ENCODE measurements at places on chromosomes 1 and 21.

DNA sequence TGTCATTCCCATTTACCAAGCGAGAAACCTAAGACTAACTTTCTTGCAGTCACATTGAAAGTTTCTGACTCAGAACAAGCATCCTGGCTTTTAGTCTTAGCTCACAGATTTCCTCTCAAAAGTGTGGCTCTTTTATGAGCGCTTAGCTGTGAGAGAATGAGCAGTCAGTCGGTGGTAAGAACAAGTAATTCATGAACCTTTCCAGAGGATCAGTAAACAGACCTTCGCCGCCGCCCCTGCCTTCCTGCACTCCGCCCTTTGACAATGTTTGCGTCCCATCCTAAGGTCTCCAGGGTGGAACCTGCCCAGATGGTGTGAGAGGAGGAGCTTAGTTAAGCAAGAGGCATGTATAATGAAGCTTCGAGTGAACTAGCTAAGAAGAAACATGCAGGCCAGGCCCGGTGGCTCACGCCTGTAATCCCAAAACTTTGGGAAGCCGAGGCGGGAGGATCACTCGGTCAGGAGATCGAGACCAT lies 142.4 kb downstream of the GLUL start:
- DNase-seq: no peak

GRCh38 chr1:19151537-19151936 lies 58.5 kb downstream of the UBR4 start:
- no peak for DNase-seq

DNA sequence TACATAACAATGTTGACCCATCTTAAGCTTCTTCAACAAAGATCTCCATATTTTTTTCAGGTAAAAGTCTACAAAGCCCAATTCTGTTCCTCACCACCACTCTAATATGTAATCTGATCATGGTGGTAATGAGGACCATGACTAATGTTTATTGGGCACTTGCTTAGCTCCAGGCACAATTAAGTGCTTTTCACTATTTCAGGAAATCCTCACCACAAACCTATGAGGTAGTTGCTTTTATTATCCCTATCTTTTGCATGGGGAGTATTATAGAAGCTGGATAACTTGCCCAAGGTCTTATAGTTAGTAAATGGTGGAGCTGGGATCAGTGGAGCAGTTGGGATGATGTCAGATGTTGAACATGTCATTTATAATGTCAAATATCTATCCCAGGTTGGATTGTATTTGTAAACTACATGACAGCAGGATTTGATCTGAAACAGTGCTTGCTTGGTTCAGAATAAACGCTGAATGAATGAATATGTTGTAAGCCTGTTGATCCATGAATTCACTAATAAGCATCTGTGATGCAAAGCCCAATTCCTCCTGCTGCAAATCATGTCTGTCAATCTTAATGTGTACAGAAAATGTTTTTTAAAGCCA lies 283.3 kb upstream of the ST6GALNAC5 start:
- DNase-seq: no peak

GRCh38 chr1:226979115-226979516 lies 39.0 kb downstream of the COQ8A start:
- no peak for DNase-seq

GRCh38 chr1:205077158-205077933 lies 6.9 kb downstream of the TMEM81 start:
- DNase-seq: no peak

DNA sequence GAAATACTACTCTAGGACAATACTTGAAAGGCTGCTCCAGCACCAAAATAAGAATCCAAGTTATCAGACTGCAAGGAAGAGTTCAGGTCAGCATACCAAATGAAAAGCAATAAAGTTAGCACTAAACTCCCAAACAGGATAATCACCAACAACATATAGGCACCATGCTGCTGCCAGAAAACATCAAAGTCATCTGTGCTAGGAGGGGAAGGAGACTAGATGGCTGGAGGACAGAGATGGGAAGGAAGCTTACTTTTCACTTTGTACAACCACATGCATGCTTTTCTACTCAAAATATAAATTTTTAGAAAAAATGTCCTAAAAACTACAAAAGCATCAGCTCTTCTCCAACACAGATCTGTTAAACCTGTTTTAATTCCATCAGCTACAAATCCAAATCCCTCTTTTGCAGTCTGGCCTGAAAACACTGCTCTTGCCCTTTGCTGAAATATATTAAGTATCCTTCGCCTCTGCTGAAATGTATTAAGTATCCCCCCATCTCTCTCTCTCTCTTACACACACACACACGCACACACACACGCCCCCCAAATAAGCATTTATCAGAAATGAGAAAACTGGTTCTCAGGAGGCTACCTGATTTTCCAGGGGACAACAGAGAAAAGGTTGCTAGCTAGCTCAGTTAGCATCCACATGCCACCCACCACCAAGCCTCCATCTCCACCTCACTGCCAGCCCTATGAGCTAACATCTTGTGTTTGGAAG lies 1.5 kb downstream of the GATAD2B start:
- DNase-seq: no peak

- no peak for DNase-seq
Observed at GRCh38 chr1:1721201-1721600, 3.0 kb downstream of the CDK11A start.

DNA sequence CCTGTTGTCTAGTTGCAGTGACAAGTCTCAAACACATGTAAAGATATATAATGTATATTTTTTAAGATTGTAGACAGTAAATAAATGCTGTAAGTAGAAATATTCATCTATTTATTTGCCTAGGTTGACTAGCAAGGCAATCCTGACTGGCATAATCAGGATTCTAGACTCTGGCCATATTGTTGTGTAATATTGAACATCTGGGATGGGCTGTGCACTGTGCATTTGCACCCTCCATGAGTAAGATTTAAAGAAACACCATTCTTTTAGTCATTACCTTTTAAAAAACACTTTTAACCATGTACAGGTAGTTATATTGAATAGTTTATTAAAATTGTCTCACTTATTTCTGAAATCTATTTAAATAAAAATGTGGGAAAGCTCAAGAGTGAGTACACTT lies 32.4 kb downstream of the RASAL2 start:
- DNase-seq: no peak

DNA sequence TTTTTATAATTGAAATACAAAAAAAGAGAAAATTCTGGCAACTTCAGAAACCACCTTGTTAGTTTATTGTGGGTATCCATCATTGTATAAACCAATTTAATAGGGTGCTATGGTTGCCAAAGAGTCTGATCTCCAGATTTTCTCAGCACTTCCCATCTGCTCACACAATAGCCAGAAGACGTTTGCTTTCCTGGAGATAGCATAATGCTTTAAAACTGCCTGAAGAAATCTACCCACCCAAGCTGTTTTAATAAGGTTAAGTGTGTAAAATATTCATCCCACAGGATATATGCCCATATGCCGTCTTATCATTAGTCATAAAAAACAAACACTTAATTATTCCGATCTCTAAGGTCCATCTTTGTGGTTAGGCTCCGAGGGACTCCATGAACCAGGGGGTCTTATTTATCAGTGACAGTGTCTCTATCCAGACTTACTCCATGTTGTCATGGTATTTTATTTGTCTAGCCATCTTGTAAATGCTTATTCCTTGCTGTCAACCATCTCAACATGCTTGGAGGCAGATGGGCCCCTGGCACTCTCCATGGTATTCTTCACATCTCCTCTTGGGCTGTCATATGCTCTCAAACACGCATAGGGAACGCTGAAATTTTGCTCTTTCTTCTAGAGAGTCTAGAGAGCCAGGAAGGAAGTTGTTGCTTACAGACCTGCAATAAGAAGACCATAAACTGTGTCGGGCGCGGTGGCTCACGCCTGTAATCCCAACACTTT lies 58.5 kb downstream of the MAP10 start:
- DNase-seq: no peak

DNA sequence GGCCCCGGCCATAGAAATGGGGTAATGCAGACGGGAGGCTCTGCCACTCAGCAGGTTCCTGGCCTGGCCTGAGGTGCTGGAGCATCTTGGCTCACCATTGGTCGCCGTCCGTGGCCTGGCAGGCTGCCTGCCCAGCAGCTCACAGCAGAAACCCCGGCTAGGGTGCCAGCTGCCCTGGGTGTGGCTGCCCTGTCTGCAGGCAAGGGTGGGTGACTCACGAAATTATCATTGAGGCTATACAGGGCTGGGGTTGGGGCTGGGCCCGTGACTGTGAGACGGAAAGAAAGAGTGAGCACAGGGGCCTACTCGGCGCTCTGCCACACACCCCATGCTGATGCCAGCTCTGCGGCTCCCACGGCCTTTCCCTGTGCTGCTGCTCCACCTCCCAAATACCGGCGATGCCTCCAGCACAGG lies 8.0 kb upstream of the PKP1 start:
- peak; percentile 91 for DNase-seq

- DNase-seq: no peak
Observed at GRCh38 chr1:67285780-67286488, 21.7 kb upstream of the IL12RB2 start.

DNA sequence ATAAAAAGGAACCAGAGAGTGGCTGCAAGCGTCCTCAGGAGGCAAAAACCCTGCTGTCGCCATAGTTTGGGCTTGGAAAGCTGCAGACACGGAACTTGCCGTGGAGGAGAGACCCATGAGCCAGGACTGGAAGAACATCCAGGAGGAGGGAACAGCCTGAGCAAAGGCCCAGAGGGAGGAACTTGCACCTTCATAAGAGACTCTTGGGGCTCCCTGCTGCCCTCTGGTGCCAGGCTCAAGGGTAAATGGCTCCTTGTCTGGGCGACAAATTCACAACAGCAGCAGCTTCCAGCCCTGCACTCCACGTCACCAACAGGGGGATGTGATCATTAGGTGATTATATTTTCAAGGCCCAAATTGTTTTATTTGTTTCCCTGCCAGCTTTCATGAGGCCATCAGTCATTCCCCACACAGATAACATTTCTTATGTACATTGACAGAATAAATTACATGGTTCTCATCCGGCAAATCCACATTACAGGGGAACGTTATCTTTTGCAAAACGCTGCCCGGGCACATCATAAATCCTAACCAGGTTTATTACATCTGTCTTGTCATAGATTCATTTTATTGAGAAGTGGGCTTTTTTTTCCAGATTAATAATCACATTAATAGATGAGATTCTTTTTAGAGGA lies 143.0 kb upstream of the GRIK3 start:
- DNase-seq: peak; percentile 23

GRCh38 chr1:46464915-46465314 lies 24.7 kb upstream of the DMBX1 start:
- no peak for DNase-seq

DNA sequence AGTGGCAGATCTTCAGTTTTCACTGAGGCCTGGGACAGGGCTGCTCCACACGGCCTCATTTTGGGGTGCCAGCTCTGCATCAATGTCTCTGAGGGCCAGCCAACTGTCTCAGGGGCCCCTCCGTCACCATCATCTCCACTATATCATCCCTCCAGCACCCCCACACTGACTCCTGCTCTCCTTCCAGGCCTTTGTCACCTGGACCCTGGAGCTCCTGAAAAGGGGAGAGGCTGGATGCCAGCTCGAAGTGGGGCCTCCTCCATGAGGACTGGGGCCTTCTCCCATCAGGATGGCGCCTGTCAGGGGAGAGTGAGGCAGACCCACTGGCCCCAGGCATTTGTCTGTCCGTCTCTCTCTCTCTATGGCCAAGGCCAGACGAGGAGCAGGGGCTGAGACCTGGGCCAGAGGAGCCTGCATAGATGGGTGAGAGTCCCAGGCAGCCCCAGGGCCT lies 44.7 kb upstream of the LRP8 start:
- no peak for DNase-seq

DNA sequence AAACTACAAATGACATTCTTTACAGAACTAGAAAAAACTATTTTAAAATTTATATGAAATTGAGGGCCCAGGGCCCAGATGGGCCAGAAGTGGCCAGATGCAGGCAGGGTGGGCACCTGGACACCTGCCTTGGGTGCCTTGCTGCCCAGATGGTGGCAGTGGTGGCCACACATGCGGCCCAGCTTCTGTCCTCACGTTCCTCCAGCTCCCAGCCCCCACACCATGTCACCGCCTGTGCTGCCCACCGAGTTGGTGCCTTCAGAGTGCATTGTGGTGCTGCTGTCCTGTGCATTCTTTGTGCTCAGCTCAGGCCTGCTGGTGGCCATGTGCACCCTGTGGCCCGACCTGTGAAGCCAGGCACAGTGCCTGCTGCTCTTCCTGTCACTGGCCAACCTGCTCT lies 216.8 kb upstream of the CXADR start:
- no peak for DNase-seq

DNA sequence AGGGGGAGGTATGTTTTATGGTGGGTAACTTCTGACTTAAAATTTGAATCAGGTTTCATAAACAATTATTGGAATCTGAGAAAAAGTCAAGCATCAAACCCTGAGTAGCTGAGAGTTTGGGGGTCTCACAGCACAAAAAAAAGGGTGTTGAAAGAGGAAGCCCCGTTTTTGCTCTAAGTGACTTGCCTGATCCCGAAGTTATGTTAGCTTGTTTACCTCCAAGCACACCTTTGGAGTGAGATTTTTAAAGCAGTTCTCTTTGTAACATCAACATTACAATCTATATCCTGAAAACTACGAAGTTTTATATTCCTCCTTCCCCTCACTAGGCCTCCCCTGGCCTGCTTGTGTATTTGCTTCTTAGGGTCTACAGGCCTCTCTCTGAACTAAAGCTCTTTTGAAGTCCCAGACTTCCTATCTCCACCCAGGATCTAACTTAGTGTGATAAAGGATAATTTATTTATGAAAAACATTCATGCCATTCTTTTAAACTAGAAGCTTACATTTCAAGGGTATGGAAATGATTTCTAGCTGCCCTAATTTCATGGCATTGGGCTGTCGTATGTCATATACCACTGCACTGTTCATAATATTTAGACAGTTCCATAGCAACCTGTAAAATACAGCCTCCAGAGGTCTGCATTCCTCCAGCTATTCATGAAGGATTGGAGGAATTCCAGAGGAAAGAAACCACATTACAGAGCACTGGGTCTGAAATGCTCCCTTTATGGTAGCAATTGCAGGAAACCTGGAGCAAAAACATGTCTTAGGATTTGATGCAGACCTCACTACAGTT lies 36.1 kb upstream of the RGS1 start:
- DNase-seq: no peak

GRCh38 chr1:160127865-160128523 lies 12.4 kb downstream of the ATP1A2 start:
- DNase-seq: no peak

GRCh38 chr1:154772056-154772455 lies 98.0 kb downstream of the KCNN3 start:
- no peak for DNase-seq

DNA sequence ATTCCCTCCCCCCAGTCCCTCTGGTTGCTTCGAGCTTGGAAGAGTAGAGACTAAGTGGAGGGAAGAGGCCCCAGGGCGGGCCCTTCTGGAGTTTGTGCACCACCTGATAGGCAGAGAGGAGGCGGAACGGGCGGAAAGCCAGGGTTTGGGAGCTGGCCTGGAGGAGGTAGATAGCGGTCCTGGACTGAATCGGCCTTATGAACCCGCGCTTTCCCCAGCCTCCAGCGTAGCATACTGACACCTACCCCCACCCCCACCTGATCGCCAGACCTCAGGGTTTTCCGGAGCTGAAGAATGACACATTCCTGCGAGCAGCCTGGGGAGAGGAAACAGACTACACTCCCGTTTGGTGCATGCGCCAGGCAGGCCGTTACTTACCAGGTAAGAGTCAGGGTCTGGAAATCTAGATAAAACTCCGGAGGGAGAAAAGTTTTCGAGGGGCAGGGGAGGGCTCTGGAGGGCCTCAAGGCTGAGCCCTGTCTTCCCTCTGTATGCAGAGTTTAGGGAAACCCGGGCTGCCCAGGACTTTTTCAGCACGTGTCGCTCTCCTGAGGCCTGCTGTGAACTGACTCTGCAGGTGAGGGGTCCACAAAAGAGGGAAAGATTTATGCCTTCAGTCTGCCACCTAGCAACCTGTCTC lies 705 bp downstream of the UROD start:
- peak; percentile 24 for DNase-seq

All from NCI-H460 (cell line).